ENCODE measurements at places on chromosomes 16 and 17.

- DNase-seq = no peak
These were observed 1.8 kb downstream of the SOX8 start for GRCh38 chr16:983044-984030.

GRCh38 chr17:79937391-79938335 is 98.0 kb downstream of the TBC1D16 start:
- no peak for DNase-seq

GRCh38 chr17:6574687-6575595 is 18.6 kb upstream of the PITPNM3 start:
- peak; percentile 4 for DNase-seq

GRCh38 chr17:67946513-67946912 is 49.8 kb downstream of the C17orf58 start:
- DNase-seq = no peak

- DNase-seq = no peak
These were observed 130.8 kb upstream of the IRX3 start for GRCh38 chr16:54417384-54417783.

- DNase-seq = no peak
These were observed 148.0 kb upstream of the TNRC6C start for GRCh38 chr17:77810536-77810935.

GRCh38 chr16:2028620-2029220 is 2.0 kb downstream of the NHERF2 start:
- DNase-seq = no peak

GRCh38 chr17:17548044-17548443 is 43.5 kb downstream of the PEMT start:
- no peak for DNase-seq

DNA sequence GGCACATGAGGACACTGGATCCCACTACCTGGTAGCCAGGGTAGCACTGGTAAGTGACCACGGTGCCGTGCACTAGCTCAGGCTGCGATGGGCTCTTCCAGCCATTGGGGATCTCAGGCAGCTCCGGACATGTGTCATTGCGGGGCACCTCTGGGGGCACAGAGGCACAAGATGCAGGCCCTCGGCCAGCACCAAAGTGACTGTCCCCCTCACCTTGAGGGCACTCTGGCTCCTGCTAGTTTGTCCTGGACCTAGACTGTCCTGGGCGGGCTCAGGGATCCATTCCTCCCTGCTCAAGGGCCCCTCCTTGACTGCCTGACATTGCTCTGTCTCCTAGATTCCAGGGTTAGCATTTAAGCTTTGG is 6.7 kb upstream of the PHF12 start:
- DNase-seq = no peak

GRCh38 chr17:56835264-56835585 is 1.3 kb downstream of the DGKE start:
- DNase-seq = no peak

DNA sequence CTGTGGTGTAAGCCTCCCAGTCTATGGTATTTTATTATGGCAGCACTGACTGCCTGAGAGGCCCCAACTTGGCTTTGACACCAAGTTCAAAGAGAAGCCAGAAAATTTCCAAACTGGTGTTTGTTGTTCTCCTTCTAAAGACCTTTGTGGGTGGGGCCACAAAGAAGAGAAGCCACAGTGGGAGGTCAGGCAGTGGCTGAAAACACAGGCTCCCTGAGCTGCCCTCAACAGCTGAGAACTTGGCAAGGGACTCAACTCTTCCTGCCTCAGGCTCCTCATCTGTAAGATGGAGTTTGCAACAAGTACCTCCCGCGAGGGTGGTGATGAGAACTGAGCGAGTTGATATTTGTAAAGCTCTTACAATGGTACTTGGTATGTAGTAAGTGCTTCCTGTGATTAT is 18.2 kb downstream of the CES5A start:
- DNase-seq = no peak

GRCh38 chr16:87464691-87465300 is 28.0 kb downstream of the ZCCHC14 start:
- peak; percentile 12 for DNase-seq

Data from CD4-positive, alpha-beta T cell treated with Interleukin-10 for 1 hour (primary cell).